Esophagus muscularis mucosa (tissue), 4 donors: ENCODE measurements at places on chromosomes 4 and X. TPM values are rescaled to one million over a fixed set of nuclear protein-coding genes. Genes with fewer than 3 reads are reported as not detected.

GRCh38 chr4:9703391-9703790 is 78.0 kb upstream of the DRD5 start:
- DNase-seq: no peak

GRCh38 chr4:145531859-145532258 is 50.2 kb downstream of the SMAD1 start:
- DNase-seq: no peak

DNA sequence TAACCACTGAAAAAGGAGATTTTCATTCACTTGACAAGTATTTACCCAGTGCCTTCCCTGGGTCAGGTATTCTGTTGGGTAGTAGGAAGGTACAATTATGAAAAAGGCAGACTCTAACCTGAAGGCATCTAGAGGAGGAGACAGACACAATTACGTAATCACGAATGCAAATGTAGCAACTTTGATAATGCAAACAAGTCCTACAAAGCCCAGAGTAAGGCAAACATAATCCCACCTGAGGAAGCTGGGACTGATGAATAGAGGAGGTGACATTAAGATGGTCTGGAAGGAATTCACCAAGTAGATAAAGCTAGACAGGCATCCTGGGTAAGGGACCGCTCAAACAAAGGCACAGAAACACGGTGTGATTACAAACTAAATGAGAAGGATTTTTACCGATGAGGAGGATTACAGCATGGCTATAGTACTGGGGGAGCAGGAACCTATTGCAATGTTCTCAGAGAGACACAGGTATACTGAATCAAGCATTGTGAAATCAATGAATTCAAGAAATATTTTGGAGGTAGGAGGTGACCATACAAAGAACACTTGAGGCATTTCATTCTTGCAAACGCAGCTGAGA is 37.1 kb downstream of the TMEM150C start:
- DNase-seq: no peak

DNA sequence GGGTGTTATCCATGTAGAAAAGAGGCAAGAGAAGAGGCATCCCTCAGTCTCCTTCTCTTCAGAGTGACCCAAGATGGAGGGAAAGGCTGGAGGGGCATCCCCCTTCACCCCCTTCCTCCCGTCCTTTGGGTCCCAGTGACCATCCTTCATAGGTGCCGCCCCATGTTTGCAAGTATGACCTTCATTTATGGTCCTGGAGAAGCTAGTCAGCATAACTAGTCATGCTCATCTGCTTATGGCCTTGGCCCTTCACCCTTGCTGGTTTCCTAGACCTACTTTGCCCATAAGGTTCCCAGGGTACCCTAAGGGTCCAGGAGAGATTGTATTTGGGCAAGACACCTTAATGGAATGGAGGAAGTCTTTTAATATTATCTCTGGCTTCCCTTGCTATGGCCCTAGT is 46.7 kb downstream of the HMGB2 start:
- no peak for DNase-seq

DNA sequence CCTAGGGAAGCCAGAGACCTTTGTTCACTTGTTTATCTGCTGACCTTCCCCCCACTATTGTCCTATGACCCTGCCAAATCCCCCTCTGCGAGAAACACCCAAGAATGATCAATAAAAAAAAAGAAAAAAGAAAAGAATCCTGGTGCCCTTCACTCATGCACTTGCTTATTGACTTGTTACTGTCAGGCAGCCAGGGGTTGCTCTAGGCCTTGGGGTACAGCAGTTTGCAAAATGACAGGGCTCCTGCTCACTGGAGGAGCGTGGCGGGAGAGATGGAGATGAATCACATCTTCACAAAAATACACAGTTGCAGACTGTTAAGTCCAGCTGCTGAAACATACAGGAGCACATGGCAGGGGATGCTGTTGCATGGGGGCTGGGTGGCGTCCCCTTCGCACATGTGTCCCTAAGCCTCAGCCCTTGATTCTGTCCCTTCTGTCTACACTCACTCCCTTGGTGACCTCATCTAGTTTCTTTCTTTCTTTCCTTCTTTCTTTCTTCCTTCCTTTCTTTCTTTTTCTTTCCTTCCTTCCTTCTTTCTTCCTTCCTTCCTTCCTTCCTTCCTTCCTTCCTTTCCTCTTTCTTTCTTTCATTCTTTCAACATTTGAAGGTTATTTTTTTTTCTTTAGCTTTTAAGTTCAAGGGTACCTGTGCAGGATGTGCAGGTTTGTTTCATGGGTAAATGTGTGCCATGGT is 16.9 kb upstream of the TMEM271 start:
- no peak for DNase-seq

DNA sequence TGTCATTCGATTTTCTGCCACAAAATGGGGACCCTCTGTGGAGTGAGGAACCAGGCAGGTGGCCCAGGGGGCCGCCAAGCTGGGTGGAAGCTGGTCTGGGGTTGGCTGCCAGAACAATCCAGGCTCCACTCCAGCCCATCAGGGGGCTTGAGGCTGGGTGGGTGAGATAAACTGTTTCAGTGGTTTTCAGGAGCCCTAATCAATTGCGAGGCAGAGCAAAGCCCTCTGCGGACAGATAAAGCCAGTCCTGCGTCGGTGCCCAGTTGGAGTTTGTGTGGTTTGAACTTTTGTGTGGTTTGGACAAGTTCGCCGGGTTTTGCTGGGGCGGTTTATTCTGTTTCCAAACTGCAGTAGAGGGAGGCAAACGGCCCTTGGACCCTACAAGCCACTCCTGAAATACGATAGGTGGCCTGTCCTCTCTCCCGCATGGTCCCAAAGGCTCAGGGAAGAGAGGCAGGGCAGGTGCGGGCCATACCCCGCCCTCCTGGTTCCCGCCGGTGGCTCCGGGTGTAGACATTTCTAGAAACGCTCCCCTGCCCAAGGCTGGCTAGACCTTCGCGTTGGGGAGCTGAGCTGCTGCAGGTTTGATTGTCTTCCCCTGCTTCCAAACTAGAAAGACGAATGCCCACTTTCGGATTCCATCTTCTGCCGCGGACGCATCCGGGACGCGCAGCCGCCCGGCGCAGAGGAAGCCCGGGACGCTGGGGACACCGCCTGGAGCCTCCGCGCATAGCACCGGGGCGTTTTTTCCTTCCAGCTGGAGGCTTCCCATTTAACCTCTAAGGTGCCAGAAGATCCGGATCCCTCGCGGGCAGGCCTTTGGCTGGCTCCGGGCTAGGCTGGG is 169.0 kb upstream of the BCOR start:
- no peak for DNase-seq

DNA sequence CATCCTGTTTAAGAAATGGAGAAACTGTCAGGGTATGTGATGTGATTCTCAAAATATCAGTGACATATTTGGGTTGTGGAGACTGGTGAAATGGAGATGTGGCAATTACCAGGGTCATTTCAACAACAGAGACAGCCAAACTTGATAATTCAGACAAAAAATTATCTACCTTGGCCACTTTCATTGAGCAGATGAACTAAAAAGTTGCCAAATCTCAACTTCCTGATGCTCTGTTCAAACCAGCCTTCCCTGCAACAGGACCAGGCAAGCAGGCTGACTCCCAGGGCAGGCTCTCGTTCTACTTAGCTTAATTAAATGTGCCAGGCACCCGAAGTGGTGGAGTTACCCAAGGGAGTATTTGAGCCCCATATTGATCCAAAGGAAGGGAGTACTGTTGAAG is 199.6 kb downstream of the AFF2 start:
- no peak for DNase-seq

Gene ZNF157
- total RNA-seq: 0.17 TPM

Gene RAB33A
- 1.3 TPM for total RNA-seq

Gene ITGB1BP2
- total RNA-seq: 35.7 TPM

Gene TMEM271
- 0.34 TPM for total RNA-seq

Gene SORCS2
- total RNA-seq: 3.7 TPM

Gene XK
- total RNA-seq: 10.6 TPM

Gene CLDN22
- not detected for total RNA-seq
